ENCODE measurements at places on chromosomes 2 and 18.

DNA sequence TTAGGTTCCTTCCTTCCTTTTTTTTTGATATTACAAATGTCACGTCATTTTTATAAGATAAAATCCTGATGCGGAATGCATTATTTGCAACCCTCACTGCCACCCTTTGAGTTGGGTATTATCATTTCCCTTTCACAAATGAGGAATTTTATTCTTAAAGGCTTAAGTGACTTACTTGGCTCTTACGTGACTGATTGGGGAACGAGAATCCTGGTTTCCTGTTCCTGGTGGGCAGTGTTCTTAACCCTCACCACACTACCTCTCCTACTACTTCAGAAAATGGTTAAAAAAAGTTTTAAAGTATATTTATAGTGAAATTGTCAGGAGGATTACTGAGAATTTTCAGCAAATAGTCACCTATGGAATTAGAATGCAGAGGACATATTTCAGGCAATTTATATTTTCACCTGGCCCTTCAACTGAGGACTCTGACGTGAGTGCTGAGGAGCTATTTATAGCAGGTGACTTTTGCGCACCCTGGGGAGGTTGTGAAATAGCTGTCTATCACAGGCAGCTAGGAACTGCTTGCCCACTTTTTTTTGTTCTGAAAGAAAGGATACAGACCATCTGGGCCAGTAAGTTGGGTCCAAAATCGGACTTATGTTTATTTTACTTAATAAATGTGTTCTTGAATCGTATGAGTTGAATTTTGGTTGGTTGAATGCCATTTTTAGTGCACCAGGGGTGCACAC is 18.7 kb upstream of the RASGRP3 start:
- DNase-seq: no peak

DNA sequence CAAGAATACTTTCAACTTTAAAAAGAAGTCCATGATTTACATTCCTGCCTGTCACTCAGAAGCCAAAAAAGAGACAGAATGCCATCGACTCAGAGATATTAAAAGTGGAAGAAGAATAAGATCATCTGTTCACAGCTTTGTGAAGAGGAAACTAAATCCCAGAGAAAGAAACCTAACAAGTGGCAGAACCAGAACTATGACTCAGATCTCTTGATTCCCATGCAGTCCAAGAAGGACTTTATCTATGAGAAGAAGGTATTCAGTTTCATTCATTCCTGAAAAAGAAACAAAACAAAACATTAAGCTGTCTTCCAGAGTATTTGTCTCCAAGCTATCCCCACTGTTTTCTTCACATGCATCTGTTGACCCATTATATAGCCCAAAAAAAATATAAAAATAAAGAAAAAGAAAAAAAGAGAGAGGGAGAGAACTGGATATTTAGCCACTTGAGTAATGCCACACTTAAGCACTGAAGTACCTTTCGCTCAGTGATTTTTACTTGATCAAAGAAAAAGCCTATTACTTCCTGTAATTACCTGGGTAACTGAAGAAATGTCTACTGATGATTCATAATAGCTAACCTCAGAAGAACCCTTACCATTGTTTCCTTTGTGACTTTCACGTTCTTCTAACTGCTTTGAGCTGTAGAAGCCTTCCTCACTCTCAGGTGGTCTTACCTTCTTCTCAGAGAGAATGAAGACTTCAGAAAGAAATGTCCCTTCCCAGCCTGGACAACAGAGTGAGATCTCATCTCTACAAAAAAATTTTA is 17.7 kb upstream of the AKAIN1 start:
- DNase-seq: no peak

DNA sequence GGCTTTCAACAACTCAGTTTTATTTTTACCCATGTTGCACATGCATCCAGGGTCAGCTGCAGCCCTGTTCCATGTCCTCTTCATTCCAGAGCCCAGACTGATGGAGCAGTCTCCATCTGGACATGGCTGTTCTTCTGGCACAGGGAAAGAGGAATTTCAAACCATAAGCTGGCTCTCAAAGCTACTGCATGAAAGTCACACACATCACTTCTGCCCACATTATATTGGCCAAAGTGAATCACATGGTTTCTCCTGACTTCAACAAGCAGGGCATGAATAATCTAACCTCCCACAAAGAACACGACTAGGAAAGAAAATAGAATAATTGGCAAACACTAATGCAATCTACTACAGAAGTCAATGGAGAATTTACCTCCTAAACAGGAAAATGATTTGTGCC is 94.2 kb downstream of the FTCDNL1 start:
- no peak for DNase-seq

GRCh38 chr18:63177259-63177658 is 142.3 kb downstream of the BCL2 start:
- no peak for DNase-seq

Measured in foreskin melanocyte (primary cell).